ENCODE measurements at places on chromosomes 6 and 20.
A peak's percentile ranks its signal among the peaks of the same experiment; 100 is the strongest.

DNA sequence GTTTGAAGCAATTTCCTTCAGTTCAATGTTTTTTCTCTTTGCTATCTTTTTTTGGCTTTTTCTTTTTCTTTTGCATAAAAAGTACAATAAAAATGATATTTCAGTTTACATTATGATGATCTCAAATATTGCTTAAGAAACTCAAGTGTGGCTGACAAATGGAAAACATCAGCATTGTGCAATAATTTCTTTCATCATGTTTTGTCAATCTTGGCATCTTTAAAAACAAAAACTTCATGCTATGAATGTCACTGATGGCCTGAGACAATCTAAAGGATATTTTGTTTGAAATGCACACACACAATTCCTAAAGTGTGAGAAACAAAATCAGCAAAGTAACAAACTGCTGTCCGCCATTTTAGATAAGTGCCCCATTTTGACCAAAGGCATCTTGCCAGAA lies 13.9 kb upstream of the MTCL3 start:
- H3K36me3 ChIP-seq = no peaks in the 10 kb centered on the region
- DNase-seq = no peak
- no peaks in the 10 kb centered on the region for H3K4me1 ChIP-seq
- H3K27ac ChIP-seq = no peak overlapping the region

DNA sequence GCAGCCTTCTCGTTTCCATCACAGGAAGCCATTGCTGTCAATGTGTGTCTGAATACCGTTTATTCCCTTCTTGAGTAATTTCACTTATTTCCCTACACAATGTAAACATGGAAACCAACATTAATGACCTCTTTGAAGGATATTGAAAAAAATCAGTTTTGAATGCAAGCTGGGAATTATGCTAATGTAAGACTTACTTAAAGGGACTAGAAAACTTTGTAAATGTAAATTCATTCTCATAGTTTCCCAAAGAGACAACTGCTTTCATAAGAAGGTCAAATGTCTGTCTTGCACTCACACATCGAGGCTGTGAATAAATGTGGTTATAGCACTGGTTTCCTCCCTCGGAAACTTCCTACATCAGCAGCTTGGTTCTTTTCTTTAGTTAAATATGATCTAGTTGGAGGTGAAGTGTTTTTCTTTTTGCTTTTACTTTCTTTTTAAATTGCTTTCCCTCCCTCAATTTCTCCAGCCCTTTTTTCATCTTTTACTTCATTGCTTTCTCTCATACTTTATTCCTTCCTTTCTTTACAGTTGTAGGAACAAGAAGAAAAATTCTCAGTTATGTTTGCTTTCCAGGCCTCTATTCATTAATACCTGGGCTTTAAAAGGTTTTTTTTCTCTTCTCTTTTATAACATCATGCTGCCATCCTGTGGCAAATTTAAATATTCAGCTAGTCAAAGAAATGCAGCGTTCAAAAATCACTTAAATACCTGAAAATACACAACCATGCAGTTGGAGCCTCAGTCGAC lies 108.3 kb downstream of the TNFAIP3 start:
- H3K27me3 ChIP-seq = peaks cover 7% of the 10 kb centered on the region
- H3K4me1 ChIP-seq = no peaks in the 10 kb centered on the region
- no peaks in the 10 kb centered on the region for H3K36me3 ChIP-seq
- no peak overlapping the region for H3K4me3 ChIP-seq
- DNase-seq = peak; percentile 12

- no peaks in the 10 kb centered on the region for H3K27me3 ChIP-seq
- no peaks in the 10 kb centered on the region for H3K36me3 ChIP-seq
- no peaks in the 10 kb centered on the region for H3K4me1 ChIP-seq
- H3K27ac ChIP-seq = no peak overlapping the region
- DNase-seq = no peak
These were observed 13.9 kb upstream of the TTPAL start for GRCh38 chr20:44461803-44462174.

DNA sequence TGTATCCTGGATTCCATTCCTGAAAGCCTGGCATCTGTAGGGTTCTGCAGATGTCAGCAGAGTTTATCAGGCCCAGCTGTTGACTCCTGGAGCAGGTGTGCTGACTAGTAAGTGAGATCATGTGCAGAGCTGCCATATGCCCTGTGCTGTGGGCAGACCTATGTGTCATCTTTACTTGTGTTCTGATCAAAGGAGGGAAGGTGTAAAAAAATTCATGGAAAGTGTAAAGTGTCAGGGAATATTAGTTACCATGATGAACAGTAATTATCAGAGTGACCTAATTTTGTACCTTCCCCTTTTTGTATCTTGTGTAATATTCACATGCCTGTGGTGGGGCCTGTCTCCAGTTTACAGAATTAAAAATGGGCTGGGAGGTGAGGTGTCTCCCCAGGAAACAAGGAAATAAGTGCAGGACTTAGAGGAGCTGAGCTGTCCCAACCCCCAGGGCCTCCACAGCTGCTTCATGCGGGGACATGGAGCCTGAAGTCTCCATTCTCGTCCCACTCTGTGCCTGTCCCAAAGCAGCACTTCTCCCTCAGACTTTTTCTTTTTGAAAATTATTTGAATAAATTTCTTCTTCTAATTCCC lies 148.2 kb upstream of the GGTLC1 start:
- no peaks in the 10 kb centered on the region for H3K4me1 ChIP-seq
- DNase-seq = no peak
- no peaks in the 10 kb centered on the region for H3K36me3 ChIP-seq
- no peaks in the 10 kb centered on the region for H3K27me3 ChIP-seq

GRCh38 chr6:79236711-79237110 lies 2.2 kb upstream of the HMGN3 start:
- peaks cover 4% of the 10 kb centered on the region for H3K4me1 ChIP-seq
- DNase-seq = no peak
- no peak overlapping the region for H3K27ac ChIP-seq
- H3K27me3 ChIP-seq = no peaks in the 10 kb centered on the region
- H3K36me3 ChIP-seq = no peaks in the 10 kb centered on the region

DNA sequence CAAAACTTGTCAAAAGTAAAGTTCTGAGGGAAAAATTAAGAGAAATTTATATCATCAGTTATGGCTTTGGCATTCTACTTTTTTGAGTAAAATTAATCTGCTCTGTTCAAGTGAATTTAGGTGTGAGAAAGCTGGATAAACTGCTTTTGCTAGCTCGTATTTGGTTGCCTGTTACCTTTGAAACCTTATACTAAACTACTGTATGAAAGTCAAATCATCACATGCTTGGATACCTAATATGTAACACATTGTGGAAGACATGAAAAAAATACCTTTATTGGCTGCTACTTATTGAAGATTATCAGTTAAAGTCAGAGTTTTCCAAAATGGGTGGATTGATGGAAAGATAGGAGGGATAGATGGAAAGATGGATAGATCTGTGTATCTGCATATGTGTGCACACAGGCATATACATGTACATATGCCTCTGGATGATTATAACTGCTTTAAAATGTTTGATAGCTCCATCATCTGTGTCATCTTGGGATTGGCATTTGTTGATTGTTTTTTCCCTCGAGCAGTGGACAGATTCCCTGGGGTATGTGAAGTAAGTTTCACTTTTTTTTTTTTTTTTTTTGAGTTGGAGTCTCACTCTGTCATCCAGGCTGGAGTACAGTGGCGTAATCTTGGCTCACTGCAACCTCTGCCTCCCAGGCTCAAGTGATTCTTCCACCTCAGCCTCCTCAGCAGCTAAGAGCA lies 24.3 kb downstream of the SCAF8 start:
- H3K36me3 ChIP-seq = no peaks in the 10 kb centered on the region
- H3K27ac ChIP-seq = no peak overlapping the region
- no peaks in the 10 kb centered on the region for H3K27me3 ChIP-seq
- no peak overlapping the region for H3K4me3 ChIP-seq
- peaks cover 4% of the 10 kb centered on the region for H3K4me1 ChIP-seq

DNA sequence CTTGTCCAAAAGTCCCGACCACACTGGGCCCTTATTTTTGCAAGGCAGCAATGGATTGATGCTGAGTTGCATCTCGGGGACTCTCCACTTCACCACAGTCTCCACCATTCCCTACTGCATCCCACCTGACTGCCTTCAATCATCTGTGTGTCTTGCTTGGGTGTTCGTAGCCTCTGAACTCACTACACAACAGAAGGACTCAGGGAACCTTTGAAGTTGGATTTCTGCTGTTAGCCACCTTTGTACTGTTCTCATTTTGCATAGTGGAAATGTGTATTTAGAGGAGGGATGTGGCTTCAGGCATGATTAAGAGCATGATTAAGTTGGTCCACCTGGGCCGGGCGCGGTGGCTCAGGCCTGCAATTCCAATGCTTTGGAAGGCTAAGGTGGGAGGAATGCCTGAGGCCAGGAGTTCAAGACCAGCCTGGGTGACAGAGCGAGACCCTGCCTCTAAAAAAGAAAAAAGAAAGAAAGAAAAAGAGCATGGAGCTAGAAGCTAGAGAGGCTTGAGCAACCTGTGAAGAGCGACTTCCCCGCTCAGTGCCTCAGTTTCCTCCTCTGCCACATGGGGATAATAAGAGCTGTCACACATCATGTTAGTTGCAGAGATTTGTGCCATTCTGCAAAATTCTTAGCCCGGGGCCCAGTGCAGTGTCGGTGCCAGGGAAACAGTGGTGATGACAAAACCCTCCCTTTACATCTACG lies 121.3 kb upstream of the PTPN1 start:
- no peak for DNase-seq
- no peaks in the 10 kb centered on the region for H3K36me3 ChIP-seq
- no peak overlapping the region for H3K4me3 ChIP-seq
- H3K27me3 ChIP-seq = no peaks in the 10 kb centered on the region
- no peak overlapping the region for H3K27ac ChIP-seq

DNA sequence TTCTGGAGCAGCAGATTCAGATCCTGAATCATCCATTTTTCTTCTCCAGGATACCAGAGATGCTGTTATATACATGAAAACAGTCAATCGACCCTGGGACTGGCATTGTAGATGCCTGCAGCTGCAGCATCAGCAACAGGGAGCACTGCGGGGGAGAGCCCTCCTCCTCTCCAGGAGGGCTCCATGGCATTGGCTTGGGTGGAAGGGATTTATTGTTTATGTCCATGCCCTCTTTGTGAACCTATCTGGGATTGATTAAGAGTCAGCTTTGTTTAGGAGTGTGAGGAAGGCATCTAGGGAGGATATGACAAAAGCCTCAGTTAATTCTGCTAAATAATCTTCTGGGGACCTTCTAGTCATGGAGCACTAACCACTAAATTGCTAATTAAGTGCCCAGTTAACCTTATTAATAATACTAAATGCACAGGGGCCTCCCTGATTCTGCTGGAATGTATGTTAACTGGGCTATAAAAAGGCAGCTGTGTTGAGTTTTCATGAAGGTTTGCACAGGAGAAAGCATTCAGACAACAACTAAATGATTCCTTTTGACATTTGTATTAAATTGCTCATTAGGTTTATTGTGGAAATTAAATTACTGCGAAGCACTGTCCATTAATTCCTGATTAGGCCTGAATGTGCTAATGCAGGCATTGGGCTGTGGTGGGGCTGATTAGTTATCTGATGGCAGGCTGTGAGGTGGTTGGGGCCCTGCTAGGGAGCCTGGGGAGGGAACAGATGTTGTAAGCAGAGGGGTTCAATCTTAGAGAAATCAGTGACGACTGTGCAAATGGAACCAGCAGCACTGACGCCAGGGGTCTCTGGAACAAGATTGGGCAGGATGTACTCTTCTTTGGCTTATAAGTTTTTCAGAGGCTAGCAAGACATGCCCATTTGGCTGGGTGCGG lies 57.6 kb downstream of the IMPG1 start:
- no peaks in the 10 kb centered on the region for H3K4me1 ChIP-seq
- H3K4me3 ChIP-seq = no peak overlapping the region
- H3K36me3 ChIP-seq = no peaks in the 10 kb centered on the region
- no peak for DNase-seq
- H3K27me3 ChIP-seq = no peaks in the 10 kb centered on the region

DNA sequence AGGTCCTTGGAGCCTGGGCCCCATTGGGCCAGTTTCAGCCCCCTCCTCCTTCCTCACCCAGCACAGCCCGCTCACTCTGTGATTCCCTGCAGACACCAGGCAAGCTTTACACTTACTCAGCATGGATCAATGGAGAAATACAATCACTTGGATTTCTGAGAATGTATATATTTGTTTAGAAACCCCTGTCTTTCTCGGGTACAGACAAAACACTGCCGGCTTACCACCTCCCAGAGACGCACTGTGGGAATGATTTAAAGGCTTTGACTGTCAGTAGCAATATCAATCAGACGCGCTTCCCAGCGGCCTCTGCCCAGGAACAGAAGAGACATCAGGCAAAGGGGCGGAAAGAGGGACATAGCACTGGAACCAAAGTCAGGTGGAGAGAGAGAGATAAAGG lies 186.5 kb downstream of the MAFB start:
- no peak overlapping the region for H3K27ac ChIP-seq
- H3K36me3 ChIP-seq = no peaks in the 10 kb centered on the region
- H3K4me3 ChIP-seq = no peak overlapping the region
- no peak for DNase-seq
- no peaks in the 10 kb centered on the region for H3K27me3 ChIP-seq
- no peaks in the 10 kb centered on the region for H3K4me1 ChIP-seq

- peaks cover 2% of the 10 kb centered on the region for H3K27me3 ChIP-seq
- H3K27ac ChIP-seq = no peak overlapping the region
- no peak overlapping the region for H3K4me3 ChIP-seq
- no peaks in the 10 kb centered on the region for H3K36me3 ChIP-seq
- no peak for DNase-seq
These were observed 89.8 kb downstream of the EYA2 start for GRCh38 chr20:46984405-46984804.

GRCh38 chr20:36865076-36865860 lies 10.7 kb upstream of the TLDC2 start:
- DNase-seq = no peak
- peaks cover 16% of the 10 kb centered on the region for H3K4me1 ChIP-seq
- no peaks in the 10 kb centered on the region for H3K27me3 ChIP-seq

DNA sequence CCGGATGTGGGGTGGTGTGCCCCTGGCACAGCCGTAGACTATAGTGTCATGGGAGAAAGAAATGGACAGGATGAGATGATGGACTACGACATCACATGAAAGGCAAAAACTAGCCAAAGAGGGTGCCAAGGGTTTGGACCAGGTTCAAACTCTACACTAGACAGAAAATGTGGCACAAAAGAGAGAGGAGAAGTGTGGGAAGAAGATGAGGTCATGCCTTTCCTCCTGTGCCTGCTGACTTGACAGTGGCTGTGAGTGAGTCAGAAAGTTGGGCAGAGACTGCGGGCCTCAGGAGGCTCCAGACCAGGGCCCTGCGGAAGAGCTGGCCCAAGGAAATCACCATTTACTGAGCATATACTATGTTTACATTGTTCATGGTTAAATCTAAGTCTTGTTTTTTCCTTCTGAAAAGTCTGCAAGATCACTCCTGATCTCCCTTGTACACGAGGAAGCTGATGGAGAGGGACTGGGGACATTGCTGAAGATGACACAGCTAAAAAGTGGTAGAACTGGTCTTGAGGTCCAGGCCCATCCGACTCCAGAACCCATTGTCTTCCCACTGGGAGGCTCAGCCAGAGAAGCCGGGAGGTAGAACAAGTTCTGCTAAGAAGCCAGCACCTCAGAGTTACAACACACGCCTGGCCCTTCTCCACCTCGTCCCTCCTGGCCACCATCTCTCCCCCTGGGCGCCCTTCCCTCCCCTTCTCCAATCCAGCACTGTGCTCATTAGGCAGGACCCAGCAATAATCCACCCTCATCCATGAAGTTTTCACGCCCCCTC lies 35.6 kb downstream of the CNKSR3 start:
- H3K4me3 ChIP-seq = no peak overlapping the region
- H3K27ac ChIP-seq = no peak overlapping the region
- H3K4me1 ChIP-seq = peaks cover 8% of the 10 kb centered on the region
- no peaks in the 10 kb centered on the region for H3K36me3 ChIP-seq
- DNase-seq = no peak
- H3K27me3 ChIP-seq = no peaks in the 10 kb centered on the region

- peak; percentile 77 for DNase-seq
- H3K4me3 ChIP-seq = peak overlapping the region; percentile 35
- no peaks in the 10 kb centered on the region for H3K27me3 ChIP-seq
- no peaks in the 10 kb centered on the region for H3K4me1 ChIP-seq
These were observed 35.8 kb downstream of the SLC2A4RG start for GRCh38 chr20:63775096-63775978.

GRCh38 chr6:158231551-158232315 lies 63.6 kb downstream of the GTF2H5 start:
- H3K27ac ChIP-seq = peak overlapping the region; percentile 73
- DNase-seq = peak; percentile 82
- H3K4me1 ChIP-seq = peaks cover 11% of the 10 kb centered on the region
